ENCODE measurements at places on chromosomes 2 and 18. TPM values are rescaled to one million over a fixed set of nuclear protein-coding genes. Genes with fewer than 3 reads are reported as not detected.

FOXD4L1 gene
- total RNA-seq = not detected

IRS1 gene
- 14.2 TPM for total RNA-seq

RPRM gene
- total RNA-seq = not detected

SULT1C4 gene
- total RNA-seq = 5.3 TPM

GPR45 gene
- not detected for total RNA-seq

C2orf81 gene
- total RNA-seq = 1.7 TPM

PCARE gene
- total RNA-seq = 0.20 TPM

SERPINB11 gene
- total RNA-seq = not detected

TWIST2 gene
- 0.73 TPM for total RNA-seq

GAL3ST2 gene
- not detected for total RNA-seq

PLCD4 gene
- 0.62 TPM for total RNA-seq

MFSD2B gene
- 0.19 TPM for total RNA-seq

BBS5 gene
- 9.1 TPM for total RNA-seq

NR4A2 gene
- 5.6 TPM for total RNA-seq

BZW1 gene
- 110 TPM for total RNA-seq

DYNAP gene
- total RNA-seq = not detected

NPAS2 gene
- total RNA-seq = 37.4 TPM

ALLC gene
- not detected for total RNA-seq

RASGRP3 gene
- total RNA-seq = 66.5 TPM

CHRNG gene
- total RNA-seq = not detected

DDX18 gene
- total RNA-seq = 26.2 TPM
